Right kidney (tissue), 9 donors: ENCODE measurements at places on chromosomes 3 and 15.

DNA sequence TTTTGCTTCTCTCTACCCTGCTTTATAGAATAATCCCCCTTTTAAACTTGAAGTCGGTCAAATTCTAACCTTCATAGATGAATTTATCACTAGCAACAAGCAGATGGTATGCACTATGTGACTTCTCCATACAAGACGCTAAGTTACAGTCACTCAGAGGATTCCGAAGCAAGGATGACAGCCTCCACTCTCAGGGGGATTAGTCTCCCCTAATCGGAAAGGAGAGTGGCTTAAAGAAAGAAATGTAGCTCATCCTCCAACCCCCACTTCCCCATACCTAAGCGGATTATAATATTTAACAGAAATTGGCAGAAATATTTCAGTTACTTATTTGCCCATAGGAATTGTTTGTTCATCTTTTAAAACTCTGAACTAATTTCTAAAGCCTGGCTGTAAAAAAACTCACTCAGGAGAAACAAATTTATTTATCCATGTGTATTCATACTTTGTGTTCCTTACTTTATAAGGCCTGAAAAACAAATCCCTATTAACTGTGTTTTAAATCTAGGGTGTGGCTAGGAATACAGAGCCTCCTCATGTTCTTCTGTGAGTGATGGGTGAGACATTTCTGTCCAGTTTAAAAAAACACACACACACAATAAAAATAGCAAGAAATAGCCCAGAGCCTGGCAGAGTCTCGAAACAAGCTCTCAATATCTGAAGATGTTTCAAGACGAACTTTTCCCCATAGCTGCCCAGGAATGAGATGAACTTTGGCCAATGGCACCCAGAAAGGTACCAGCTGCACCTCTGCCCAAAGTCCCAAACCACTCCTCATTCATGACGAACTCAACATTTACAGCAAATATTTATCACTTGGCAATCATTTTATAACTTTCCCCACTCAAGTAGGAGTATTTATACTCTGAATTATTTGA is 18.7 kb downstream of the SIAH2 start:
- DNase-seq = no peak

GRCh38 chr3:177037241-177037640 is 160.0 kb downstream of the TBL1XR1 start:
- no peak for DNase-seq

- DNase-seq = no peak
Observed at GRCh38 chr15:62119874-62120273, 45.2 kb downstream of the C2CD4B start.

- DNase-seq = no peak
Observed at GRCh38 chr3:105823149-105823867, 45.5 kb downstream of the CBLB start.

DNA sequence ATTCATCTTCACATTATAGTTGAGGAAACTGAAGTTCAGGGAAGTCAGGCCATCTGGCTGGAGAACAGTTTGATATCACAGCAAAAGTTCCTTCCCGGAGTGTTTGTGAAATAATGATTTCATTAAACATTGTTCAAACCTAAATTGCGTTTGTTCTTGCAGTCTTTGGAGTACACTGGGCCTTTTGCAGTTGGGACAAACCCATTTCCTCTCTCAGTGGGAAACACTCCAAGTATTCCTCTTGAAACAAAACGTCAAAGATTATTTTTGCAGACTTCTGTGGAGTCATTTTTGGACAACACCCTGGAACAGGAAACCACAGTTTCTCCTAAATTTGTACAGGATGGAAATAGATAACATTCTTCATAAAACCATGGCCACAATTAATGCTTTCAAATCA is 287.5 kb downstream of the PTPRG start:
- DNase-seq = no peak

DNA sequence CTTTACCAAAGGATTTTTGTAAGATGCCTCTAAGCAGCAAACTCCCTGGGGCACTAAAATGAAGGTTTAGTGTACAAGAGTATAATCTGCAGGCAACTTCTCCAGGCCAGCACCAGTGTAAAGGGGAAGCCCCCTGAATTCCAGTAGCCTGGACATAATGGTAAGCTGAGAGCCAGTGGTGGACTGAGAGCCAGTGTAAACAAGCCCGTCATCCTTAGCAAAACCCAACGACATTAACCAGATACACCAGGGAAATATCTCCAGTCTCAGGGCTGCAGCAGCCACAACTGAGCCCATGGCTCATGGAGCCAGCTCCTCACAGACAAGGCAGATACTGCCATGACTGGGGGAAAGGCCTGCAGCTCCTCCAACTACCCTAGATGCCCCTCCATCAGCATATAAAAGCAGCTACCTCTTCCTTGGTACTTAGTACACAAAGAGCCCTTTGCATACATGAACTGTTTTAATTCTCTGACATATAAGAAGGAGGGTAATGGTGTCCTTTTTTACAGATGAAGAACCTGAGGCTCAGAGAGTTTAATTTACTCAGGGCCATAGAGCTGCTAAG is 21.7 kb downstream of the PARP16 start:
- no peak for DNase-seq

- DNase-seq = peak; percentile 9
Observed at GRCh38 chr15:85178308-85178707, 196.7 kb downstream of the PDE8A start.

DNA sequence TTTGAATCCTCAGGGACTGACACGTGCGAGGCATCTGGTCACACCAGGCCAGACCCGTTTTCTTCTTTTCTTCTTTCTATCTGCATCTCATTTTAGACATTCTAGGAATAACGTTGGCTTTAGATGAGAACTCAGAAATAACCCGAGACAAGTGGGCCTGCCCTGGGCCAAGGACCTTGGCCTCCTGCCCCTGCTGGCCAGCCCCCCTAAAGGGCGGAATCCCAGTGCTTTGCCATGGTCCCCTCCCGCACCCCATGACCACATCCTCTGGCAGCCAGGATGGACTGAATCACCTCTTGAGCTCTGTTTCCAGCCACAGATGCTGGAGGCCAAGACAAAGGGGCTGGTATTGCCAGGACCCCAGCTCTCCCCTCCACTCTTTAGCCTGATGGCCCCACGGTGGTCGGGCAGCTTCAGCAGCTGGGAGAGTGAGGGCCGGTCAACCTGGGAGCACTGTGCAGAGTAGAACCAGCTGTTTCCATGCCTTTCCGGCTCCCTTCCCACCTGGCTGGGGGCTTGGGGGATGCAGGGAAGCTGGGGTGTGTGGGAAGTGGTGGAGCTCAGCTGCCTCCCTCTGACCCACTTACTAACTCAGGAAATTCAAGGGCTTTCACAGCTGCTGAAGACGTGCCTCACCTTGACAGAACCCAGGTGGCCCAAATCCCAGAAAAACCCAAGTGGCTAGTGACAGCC is 190.9 kb downstream of the FAM43A start:
- no peak for DNase-seq

- no peak for DNase-seq
Observed at GRCh38 chr3:172751175-172751704, 714 bp downstream of the ECT2 start.

GRCh38 chr3:171636666-171637065 is 173.6 kb downstream of the PLD1 start:
- DNase-seq = no peak

DNA sequence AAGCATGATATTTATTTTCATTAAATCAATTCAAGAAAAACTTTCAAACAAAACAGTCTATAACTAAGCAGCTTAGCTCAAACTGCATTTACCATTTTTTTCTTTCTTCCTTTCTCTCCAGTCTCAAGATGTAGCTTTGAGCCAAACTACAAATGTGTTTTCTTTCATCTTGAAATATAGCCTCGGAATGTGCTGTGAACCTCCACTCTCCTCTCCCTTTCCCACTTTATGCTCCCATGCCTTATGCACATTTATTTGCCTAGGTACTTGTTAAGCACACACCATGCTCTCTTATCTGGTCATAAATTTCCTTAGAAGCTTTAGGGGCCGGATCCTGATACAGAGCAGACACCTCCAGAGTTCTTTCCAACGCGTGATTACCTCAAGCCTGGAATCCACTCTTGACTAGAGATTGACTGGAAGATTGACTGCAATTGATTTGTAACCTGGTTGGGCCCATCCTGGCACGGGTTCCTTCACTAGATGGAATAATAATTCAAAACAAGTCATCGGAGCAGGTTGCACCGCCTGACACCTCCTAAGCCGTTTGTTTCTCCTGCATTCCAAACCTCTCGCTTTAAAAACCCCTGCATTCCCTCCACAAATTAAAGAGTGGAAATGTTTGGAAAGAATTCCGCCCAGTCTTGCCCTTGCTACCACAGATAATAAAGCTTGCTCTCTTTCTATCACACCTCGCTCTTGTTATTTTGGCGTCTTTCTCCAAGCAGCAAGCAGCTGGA is 344.7 kb downstream of the CHL1 start:
- peak; percentile 36 for DNase-seq

DNA sequence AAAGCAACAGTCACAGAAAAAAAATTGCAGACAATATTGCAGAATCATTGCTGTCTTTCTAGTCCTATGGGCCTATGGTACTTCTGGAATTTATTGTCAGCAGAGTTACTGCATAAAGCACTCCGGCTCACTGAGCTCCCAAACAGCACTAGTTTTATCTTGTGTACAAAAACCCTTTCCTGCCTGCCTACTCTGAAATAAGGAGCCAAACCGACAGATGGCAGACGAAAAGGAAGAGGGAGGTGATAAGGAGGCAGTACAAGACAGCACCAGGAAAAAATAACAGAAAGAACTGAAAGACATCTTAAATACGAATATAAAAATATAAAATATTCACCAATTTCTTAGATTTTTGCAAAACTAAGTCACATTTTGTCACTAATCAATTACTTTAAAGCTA is 15.6 kb downstream of the HERC1 start:
- no peak for DNase-seq

DNA sequence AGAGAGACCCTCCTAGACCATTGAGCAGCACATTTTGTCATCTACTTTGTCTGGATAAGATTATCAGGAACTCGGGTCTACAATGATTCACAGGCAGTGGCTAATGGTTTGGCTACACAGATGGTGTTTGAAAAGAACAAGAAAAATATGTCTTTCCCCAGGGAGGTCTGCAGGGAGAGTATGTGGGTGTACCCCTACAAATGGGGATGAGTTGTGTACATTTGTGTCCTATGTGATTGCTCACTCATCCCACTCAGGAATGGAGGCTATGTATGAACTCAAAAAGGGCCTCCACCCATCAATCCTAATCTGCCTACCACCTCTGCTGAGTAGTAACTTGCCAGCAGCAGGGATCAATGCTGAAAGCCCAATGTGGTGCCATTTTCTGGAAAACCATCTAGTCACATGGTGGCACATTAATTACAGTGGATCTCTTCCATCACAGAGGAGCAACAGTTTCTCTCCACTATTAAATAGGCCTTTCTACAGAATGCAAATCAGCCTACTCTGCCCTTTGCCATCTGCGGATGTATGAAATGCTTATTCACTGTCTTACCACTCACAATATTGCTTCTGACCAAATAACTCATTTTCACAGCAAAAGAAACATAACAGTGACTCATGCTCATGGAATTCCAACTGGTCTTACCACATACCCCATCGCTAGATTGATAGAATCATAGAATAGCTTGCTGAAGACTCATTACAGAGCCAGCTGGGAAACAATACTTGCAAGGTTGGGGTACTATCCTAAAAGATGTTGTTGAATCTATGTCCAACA is 48.3 kb upstream of the TRIM42 start:
- DNase-seq = no peak

- DNase-seq = no peak
Observed at GRCh38 chr3:72571638-72572114, 276.6 kb downstream of the SHQ1 start.

GRCh38 chr3:67018789-67019526 is 20.9 kb downstream of the KBTBD8 start:
- DNase-seq = no peak

DNA sequence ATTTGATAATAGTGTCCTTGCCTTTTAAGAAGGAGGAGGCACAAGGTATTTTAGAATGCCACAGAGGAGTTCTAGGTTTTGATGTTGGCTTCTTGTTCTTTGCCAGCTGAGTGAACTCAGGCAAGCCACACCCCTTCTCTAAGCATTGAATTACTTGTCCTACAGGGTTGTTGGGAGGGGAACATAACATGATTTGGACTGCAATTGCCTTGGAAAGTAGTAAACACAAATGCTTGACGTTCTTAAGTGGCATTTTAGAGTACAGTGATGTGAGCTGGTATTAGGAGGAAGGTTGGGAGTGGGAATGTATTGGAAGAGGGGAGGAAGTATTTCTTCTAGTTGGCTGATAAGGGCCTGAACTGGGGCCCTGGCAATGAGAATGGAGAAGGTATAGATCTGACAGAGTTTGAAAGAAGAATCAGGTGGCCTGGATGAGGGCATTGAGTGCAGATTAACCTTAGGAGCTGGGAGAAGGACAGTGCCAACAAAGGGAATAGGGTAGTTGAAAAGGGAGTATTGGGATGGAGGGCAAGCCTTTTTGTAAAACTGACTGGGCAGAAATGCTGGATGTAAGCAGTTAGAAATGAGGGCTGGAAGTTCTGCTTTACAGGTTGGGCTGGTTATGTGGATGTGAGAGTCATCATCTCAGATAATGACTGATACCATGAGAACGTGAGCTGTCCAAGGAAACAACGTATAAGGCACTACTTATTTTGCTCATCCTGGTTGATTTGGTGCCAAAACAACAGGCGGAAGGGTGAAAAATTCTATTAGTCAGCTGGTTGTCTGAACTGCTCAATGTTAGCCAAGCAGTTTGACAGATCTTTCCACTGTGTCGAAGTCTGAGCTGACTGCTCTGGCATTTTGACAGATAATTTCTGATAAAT is 16.7 kb downstream of the KAT2B start:
- DNase-seq = no peak

DNA sequence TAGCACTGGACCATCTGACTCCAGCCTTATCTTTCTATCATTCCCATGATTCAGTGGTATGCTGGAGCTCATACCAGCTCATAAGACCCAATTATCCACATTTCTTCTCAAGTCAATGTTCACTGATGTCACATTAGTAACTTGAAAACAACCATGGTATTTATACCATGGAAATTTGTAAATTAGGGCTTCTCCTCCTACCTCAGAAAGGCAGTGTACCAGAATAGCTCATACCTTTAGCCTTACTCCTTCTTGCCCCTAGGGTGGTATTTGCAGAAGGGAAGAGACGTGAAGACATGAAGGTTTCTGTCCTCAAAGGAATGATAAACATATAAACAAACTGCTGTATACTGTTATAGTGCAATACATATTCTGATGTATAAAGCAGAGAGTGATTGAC is 114.2 kb downstream of the NEK11 start:
- DNase-seq = no peak

DNA sequence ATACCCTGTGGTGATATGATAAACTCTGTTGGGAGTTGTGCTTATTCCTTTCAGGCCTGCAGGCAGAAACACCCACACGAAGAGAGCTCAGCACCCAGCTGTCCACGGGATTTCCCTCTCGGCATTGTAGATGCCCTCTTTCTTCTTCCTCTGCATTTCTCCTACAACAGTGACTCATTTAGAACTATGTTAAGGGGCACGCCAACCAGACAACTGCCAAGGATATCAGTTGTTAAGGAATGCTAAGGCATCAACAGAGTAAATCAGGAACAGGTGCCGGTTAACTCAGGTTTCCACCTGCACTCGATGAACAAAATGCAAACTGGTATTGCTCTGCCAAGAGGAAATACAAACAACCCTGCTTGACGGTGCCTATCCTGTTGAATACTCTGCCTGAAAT is 270.0 kb upstream of the PEX5L start:
- DNase-seq = no peak
